ENCODE measurements at places on chromosomes 2 and 18.

- DNase-seq = no peak
These were observed 173.1 kb upstream of the GYPC start for GRCh38 chr2:126482582-126483464.

DNA sequence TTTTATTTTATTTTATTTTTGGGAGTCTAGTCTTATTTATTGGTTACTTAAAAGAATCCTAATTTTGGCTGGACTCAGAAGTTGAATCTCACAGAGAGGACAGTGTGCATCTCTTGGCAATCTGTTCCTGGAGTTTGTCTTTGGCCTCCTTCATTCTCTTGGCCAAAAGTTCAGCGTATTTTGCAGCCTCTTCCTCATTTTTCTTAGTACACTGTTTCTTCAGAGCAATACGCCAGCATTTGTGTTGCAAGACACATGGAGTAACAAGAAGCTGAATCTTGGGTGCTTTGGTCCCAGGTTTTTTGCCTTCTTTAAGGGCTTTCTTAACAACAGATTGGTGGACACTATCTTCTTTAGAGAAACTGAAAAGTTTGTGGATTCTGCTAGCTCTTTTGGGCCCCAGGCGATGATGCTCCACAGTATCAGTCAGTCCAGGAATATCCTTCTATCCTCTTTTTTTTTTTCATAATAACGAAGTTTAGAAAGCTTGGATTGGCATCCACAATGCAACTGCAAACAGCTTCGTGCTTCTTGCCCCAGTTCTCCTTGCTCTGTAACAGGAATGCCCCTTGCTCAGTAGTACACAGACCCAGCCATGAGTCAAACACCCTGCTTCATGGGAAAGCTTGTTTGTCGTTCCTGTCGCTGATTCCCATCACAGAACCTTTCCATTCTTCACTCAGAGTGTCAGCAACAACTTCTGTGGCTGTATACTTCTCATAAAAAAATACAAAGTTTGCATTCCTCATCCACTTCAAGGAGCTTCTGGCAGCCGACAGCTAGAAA is 34.8 kb upstream of the RFX8 start:
- DNase-seq = no peak

DNA sequence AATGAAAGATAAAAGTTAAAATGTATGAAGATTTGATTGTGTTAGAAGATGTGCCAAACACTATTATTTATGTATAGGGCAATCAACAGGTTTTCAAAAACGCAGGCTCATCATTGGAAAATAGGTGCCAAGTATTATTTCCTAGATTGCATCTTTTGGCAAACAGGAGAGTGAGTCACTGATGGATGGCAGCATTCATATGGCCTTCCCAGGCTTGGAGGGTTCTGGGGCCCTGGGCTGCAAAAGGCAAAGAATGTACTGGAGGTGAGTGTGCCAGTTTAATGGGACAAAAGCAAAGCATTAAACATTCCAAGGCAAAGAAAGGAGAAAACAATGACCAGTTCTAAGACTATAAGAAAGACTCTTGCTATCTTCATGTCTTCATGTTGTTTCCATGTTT is 379.4 kb downstream of the RIT2 start:
- DNase-seq = no peak

DNA sequence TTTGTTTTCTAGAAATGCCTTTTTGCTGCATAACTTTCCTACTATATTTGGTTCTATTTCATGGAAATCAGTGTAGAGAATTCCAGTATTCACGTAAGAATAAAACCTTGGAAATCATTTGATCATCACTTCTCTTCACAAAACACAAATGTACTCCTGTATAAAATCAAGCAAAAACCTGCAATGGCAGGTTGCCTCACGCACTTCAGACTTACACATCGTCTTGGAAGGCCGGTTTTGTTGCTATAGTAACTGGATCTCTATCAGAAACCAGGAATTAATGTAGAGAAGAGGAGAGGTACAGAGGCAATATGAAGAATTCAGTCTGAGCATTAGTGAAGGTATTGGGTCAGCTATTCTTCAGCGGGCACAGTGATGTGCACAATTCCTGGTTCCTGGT is 370.7 kb upstream of the CYRIA start:
- no peak for DNase-seq

DNA sequence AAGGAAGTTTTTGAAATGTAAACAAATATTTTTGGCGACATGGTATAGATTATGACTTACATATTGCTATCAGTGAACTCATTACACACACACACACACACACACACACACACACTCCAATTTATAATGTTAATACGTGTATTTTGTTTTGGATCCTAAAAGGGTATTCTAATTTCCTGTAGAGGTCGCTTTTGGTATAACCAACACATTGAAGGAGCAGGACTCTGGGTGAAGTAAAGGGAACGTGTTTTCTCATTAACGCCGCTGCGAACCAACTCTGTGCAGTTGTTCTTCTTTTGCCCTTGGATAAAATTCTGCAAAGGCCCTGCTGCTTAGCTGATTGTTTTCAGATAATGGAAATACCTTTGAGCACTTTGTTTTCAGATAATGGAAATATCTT is 190.4 kb downstream of the PMAIP1 start:
- DNase-seq = no peak

DNA sequence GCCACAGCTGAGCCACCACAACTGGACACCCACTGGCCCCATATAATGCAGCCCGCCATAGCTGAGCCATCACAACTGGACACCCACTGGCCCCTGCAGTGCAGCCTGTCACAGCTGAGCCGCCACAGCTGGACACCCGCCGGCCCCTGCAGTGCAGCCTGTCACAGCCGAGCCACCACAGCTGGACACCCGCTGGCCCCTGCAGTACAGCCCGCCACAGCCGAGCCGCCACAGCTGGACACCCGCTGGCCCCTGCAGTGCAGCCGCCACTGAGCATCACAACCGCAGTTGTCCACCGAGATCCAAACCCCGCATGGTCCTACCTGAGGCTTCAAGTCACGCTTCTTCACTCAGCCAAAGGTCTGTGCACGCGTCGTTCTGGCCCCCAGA is 134.2 kb downstream of the PXDN start:
- no peak for DNase-seq

GRCh38 chr2:224309176-224309575 is 92.7 kb downstream of the FAM124B start:
- no peak for DNase-seq

GRCh38 chr2:14081521-14081920 is 551.0 kb upstream of the LRATD1 start:
- no peak for DNase-seq

DNA sequence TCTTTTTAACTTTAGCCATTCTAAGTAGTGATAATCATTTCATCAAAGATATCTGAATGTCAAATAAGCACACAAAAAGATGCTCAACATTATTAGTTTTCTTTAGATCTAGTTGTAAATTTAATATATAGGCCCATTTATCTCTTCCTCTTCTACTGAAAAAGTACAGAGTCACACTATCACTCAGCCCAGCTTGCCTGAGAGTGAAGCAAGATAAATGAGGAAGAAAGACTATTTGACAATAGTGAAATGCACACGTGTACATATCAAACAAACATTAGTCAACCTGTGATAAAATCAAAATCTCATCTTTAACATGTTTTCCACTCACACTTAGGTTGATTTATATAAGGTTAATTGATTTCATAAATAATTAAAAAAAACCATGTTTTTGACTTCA is 83.5 kb upstream of the CCDC195 start:
- DNase-seq = no peak

DNA sequence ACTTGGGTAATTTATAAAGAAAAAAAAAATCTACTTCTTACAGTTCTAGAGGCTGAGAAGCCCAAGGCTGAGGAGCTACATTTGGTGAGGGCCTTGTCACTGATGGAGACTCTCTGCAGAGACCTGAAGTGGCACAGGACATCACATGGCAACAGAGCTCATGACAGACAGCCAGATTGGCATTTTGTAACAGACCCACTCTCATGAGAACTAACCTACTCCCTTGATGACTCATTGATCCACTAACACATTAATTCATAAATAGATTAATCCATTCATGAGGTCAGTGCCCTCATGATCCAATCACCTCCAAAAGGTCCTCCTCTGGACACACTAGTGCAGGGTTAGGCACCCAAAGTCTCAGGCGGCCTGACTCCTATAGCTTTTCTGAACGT is 318.4 kb downstream of the GULP1 start:
- no peak for DNase-seq

GRCh38 chr2:10169053-10169578 is 46.6 kb downstream of the RRM2 start:
- DNase-seq = no peak

Data from activated T-helper 9 cell treated with anti-CD3 and anti-CD28 coated beads, Interleukin-2, amount 50 U/mL, for 16 hours (primary cell).